ENCODE measurements at places on chromosomes 2 and 18. TPM values are rescaled to one million over a fixed set of nuclear protein-coding genes. Genes with fewer than 3 reads are reported as not detected.

- DNase-seq = no peak
Observed at GRCh38 chr18:21309248-21309647, 67.2 kb downstream of the GREB1L start.

DNA sequence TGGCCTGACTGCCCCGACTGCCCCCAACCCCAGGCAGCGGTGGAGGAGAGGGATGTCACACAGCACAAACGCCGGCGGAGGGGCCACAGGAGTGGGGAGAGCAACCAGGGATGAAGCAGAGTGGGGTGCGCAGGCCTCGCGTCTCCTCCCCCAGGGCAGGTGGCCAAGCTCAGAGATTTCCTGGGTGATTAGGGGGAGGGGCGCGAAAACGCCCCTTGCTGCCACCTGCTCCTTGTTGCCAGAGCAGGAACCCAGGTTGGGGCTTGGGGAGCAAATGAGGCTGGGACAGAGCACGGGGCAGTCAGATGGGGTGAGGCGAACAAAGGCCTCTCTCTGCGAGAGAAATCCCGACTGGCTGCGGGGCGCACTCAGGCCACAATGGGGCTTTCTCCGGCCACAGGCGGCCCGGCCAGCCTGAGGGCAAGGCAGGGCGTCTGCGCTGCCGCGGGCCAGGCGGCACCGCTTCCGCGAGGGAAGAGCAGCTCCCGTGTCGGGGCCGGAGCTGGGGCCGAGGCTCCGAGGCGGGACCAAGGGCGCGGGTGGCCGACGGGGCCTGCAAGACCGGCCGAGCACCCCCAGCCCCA, 11.5 kb downstream of the TEX44 start:
- DNase-seq = peak; percentile 79

GRCh38 chr18:46174342-46175041, 70.3 kb downstream of the HAUS1 start:
- peak; percentile 85 for DNase-seq

DNA sequence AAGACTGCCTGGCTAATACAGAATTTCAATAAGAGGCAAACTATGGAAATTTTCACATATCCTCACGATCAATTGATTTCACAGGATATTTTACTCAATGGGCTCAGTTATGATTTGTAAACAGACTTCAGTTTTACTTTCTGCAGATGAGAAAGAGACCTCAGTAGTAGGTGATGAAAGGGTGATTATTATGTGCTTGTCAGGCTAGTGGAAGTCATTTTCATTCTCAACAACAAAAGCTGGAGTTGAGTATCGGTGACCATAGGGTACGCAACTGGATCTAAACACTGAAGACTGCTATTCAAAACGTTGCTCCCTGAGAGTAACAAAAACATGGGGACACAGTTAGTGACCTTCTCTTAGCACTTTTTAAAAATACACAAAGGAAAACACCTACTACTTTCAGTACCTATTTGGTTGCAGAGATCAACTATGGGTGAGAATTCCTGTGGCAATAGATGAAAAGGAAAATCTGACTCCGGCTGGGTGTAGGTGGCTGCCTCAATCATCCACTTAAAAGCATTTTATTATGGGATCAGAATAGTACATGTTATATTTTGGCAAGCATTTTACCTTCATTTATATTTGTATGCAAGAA, 126.2 kb upstream of the VRK2 start:
- DNase-seq = no peak

- no peak for DNase-seq
Observed at GRCh38 chr2:15069149-15069548, 436.6 kb downstream of the LRATD1 start.

- DNase-seq = no peak
Observed at GRCh38 chr2:187684174-187684573, 129.9 kb upstream of the TFPI start.

DNA sequence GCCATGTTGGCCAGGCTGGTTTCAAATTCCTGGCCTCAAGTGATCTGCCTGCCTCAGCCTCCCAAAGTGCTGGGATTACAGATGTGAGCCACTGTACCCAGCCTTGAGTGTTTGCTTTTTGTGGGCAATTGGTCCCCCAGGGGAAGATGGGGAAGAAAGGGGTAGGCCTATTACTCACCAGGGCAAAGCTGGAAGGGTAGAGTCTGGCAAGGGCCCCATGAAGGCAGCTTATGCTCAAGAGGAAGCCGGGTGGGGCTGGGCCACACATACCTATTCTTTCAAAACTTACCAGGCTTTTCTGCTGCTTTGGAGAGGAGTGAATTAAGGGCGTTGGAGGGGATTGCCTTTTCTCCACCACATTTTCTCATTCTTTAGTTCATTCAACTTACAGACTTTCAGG, 24.5 kb upstream of the CD28 start:
- DNase-seq = peak; percentile 24

GRCh38 chr2:234963773-234964615, 12.2 kb downstream of the SH3BP4 start:
- DNase-seq = no peak

DNA sequence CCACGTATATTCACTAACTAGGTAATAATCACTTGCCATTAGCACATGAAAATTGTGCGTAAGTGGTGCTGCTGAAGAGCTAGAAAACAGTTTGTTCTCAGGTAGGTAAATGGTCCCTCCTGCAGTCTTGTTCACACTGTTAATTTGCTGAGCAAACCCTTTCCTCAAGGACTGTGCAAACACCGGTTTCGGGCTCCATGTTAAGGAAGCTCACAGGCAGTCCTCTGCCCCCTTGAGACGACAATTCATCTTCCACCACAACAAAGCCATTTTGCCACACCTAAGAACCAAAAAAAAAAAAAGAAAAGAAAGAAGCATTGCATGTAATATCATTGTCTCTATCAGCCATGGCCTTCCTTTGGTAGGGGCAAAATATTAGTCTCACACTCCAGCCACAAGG, 193.9 kb downstream of the BCL11A start:
- no peak for DNase-seq

DNA sequence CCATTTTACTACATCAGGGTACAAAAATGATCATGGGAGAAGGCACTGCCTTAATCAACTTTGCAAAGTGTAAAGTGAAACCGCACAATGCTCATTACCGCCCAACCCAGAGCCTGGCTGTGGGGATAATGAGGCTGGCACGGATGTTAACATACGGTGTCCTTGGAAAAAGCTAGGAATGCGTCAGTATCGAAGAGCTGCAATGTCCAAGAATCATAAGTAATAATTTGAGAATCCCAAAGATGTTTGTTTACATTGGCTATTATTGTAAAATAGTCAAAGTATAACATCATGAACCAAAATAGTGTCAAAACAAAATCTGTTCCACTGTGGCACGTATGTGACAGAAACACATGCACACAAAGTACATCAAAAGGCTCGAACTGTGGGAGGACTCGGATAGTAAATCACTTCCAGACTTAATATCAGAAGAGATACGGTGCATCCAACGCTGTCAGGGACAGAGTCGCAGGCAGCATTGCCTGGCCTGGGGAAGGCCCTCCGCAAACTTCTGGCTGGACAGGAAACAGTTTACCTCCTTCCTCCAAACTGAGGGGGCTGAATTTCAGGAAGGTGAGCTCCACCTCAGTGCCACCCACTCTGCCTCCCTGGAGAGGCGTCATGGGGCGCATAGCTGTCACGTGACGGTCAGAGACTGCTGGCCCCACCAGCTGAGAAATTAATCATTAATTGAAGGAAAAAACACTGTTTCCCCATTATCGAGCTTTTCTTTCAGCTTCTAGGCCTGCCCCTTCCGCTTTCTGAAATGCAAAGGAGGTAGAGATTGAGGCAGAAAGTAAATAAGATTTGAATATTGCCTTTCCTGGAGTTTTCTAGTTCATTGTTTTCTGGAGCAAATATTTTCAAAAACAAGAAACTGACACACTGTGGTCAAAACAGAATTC, 1.8 kb upstream of the ID2 start:
- DNase-seq = no peak

DNA sequence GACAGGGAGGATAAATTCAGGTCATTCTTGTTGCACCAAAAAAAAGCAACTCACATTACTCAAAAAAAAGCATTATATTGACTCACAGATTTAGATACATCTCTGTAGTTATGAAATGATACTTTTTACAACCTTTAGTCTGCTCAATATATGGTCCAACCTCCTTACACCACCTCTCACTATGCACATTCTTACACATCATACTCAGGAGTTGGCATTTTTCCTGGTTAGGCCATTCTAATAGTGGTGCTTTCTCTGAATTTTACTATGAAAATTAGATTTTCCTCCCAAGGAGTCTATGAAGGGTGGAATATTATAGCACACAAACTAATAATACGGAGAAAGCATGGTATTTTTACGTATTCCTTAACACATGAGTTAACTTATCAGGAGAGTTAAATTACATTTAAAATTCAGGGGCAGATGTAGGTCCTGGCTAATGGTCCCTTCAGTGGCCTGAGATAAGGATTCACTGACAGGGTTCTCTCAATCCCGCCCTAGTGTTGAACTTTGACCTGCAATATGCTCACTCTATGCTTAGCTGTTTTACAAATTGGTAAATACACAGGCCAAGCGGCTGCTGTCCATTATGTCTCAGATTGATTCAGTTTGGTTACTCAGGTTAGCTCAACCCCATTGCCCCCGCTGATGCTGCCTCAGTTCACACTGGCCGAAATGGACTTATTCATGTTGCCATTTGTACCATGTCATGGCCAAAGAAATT, 153.6 kb downstream of the NCKAP5 start:
- DNase-seq = no peak

GRCh38 chr2:223052548-223053483, 826 bp downstream of the KCNE4 start:
- DNase-seq = peak; percentile 13

DNA sequence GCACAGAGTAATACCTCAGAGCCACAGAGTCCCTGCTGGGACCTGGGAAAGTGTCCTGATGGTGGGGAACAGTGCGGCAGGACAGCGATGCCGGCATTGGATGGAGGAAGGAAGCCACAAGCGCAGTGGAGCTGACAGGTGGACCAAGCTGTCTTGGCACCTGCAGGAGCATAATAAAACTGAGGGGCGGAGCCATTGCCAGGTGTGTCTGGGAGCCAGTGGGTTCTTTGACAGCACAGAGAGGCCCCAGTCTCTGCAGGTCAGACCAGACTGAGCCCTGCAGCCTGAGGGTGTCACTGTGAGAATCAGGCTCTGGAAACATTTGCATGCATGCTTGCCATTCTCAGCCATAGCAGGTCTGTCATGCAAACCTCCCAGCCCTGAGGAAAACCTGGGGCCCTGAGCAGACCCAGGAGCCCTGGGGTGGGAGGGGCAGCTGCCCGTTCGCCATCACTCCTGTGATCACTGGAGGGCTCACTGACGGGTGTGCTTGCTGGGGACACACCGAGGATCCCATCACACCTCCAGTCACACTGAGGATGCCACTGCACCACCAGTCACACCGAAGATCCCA, 210.5 kb upstream of the HDAC4 start:
- no peak for DNase-seq

DNA sequence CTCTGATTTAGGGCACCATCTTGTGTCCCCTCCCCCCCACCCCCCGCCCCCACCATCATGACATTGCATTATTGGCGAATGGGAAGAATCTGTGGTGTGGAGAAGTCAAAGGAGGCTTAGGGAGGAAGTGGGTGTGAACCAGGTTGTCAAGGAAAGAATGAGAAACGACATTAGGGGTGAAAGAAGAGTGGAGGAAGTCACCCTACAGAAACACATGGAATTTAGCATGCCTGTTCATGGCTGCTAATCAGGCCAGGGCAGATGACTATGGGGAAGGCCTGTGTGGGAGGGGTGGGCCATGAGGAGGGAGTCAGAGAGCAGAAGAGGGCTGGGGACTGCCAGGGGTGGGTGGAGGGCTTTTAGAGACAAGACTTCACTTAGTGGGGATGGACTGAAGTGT, 81.6 kb downstream of the AOX1 start:
- no peak for DNase-seq

- no peak for DNase-seq
Observed at GRCh38 chr2:149191915-149192314, 138.5 kb upstream of the LYPD6 start.

DNA sequence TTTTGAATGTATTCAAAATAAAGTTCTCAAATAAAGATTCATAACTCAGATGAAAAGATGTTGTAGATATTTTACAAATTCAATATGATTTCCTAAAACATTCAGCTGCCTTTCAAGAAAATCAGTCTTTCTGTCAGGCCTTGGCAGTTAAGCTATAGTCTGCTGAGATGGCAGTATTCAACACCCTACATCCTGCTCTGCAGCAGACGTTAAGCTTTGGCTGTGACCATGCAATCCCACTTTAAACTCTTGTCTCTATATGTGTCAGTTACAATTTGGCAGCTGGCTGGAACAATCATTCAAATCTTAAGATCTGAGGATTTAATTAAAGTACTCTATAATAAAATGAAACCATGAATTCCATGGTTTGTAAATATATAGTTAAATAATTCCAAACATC, 567.3 kb upstream of the ZNF804A start:
- DNase-seq = no peak

- DNase-seq = no peak
Observed at GRCh38 chr18:22318745-22319407, 98.8 kb downstream of the CTAGE1 start.

DNA sequence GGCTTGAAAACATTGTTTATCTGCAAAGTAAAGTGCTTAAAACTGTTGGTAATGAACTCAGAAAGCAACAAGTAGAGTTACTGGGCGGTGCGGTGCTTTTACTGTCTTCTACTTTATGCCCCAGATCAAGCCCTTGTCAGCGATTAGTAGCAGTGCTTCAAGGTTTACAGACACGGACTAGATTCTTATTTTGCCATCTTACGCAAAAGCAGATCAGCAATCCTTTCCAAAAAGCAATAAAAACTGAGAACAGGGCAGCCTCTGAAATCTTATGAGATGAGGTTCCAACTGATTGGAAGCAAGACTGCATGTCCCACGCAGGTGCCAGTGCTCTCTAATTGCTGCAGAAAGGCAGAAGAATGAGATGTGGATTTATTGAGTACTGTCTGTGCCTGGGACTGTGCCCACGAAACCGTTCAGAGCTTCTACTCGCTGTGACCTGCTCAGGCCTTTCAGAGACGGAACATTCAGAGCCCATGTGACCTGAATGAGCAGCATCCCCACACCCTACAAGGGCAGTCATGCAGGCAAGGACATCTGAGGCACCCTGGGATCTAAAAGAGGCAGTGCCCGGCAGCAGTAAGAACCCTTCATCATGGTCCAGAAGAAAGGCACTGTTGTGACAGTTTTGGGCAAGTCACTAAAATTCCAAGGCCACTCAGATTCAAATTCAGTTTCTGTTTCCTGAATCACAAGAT, 15.7 kb downstream of the COL4A3 start:
- peak; percentile 87 for DNase-seq

DNA sequence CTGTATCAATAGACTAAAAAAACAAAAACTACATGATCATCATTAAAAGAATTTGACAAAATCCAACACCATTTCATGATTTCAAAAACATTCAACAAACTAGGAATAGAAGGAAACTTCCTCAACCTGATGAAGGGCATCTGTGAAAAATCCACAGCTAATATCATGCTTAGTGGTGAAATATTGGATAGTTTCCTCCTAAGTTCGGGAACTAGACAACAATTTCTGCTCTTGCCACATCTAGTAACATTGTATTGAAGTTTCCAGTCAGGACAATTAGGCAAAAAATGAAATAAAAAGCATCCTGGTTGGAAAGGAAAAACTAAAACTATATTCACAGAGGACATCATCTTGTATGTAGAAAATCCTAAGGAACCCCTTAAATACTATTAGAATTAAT, 34.8 kb downstream of the TNS1 start:
- no peak for DNase-seq

OXER1 gene
- 0.20 TPM for total RNA-seq

CREG2 gene
- total RNA-seq = 0.13 TPM

NAT8 gene
- not detected for total RNA-seq

ELOA2 gene
- not detected for total RNA-seq

CNDP2 gene
- 51.9 TPM for total RNA-seq

EFR3B gene
- 5.9 TPM for total RNA-seq

FIGLA gene
- total RNA-seq = not detected

ABHD3 gene
- total RNA-seq = 12.4 TPM

SLC19A3 gene
- 0.11 TPM for total RNA-seq

PSTPIP2 gene
- 14.4 TPM for total RNA-seq

Data from psoas muscle (tissue), 8 donors.